ENCODE measurements at places on chromosomes 12 and 14.

DNA sequence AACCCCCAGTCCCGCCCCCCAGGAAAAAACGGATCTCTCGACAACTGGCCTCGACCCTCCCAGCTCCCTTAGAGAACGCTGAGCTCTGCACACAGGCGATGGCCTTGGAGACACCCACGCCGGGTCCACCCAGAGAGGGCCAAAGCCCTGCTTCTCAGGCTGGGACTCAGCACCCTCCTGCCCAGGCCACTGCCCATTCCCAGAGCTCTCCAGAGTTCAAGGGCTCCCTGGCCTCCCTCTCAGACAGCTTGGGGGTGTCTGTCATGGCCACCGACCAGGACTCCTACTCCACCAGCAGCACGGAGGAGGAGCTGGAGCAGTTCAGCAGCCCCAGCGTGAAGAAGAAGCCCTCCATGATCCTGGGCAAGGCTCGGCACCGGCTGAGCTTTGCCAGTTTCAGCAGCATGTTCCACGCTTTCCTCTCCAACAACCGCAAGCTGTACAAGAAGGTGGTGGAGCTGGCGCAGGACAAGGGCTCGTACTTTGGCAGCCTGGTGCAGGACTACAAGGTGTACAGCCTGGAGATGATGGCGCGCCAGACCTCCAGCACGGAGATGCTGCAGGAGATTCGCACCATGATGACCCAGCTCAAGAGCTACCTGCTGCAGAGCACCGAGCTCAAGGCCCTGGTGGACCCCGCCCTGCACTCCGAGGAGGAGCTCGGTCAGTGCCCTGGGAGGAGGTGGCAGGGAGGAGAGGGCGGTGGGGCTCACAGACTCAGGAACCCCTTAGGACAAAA is 95.8 kb downstream of the LGMN start:
- no peak for DNase-seq

DNA sequence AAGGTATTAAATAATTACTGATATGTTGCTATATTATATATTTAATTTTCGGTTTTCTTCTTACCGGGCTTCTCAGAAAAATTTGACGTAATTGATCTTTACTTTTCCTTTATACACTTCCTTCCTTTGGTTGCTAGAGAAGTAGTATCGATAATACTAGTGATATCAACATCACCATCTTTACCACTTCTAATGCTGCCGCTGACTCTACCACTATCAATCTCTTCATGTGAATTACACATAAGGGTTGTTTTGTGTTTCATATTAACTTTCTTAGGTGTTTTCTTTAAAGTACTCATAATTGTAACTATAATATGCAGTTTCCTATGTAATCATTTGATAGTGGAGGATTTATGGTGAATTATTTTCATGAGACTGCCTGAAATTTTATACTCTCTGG is 30.9 kb upstream of the KLRF1 start:
- DNase-seq: no peak

- DNase-seq: no peak
Measured at GRCh38 chr12:119096429-119097202, 82.1 kb upstream of the HSPB8 start.

GRCh38 chr14:28761438-28762291 is 4.9 kb upstream of the FOXG1 start:
- DNase-seq: no peak
